ENCODE measurements at places on chromosomes 6 and 20.

- DNase-seq, result no peak
These were observed 425.6 kb downstream of the PLCB1 start for GRCh38 chr20:8557711-8558110.

- DNase-seq, result peak; percentile 43
These were observed 60.4 kb downstream of the SRC start for GRCh38 chr20:37406010-37406998.

DNA sequence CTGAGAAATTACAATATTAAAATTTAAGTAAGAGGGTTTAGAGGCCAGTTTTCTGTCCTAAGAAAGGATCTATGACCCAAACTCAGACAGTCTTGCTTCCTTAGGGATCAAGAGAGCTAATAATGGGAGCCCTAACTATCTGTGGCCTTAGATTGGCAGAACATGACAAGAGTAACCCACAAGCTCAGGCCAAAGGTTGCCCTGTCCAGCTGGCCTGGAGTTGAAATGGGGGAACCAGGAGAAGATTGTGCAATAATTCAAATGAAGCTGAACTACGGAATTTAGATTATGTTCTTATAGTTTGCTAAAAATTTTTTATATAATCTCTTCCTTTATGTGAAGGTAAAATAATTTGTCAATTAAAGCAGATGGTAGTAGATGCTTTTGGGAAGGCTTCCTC, 26.4 kb downstream of the LAMA4 start:
- DNase-seq, result no peak

DNA sequence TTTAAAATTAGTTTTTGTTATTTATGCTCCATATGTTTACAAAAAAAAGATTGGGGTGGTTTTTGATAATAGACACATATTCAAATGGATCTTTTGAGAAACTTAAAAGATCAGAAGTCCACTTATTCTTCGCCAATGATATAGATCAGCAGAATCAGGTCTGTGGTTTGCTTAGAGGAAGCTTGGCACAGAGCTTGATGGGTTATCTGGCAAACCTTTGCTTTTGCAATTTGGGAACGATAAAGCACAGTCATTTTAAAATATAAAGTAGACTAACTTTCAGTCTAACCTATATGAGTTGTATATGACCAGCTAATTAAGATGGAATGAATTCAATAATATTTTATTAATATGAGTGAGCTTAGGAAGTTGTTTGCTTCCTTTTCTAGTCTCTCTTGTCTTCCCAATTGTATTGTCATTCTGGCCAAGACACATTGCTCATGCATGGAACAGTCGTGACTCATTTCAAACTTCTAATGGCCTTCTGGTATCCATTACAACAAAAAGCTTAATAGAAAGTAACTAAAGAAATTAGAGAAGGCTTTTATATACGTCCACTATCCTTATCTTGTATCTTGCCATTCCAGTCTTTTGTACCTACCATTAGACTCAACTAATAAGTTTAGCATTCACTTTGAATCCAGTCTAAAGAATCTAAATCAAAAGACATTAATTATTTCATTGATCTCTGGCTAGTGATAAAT, 118.7 kb downstream of the TBX18 start:
- no peak for DNase-seq

DNA sequence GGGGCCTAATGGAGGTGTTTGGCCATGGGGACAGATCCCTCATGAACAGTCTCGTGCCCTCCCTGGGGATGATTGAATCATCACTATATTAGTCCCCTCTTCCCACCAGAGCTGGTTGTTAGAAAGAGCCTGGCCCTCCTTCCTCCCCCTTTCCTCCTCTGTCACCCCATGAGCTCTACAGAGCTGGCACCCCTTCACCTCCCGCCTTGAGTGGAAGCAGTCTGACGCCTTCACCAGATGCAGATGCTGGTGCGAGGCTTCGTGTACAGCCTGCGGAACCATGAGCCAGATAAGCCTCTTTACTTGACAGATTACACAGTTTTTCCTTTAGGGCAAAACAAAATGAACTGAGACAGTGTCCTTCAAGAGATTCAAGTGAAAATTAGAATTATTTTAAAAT, 74.4 kb upstream of the RIPOR2 start:
- DNase-seq, result no peak

GRCh38 chr20:10447028-10447427, 11.9 kb downstream of the SLX4IP start:
- DNase-seq, result peak; percentile 47

- no peak for DNase-seq
These were observed 6.5 kb downstream of the ZNF322 start for GRCh38 chr6:26653007-26653406.

DNA sequence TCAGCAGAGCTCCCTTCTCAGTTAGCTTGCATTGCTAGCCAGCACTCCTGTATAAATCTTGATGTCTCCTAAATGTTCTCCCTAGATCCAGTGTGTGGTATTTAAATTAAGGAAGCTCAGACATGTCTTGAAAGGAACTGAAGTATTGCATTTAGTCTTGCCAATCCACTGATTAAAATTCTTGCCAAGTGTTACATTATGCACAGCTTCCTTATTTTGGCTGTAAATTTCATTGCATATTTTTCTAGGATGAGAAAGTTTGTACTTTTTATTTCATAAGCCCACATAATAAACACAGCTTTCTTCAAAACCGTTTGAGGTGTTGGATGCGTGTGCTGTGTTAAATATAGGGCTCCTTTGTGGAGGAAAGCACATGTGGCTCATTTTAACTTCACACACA, 329.8 kb upstream of the FLRT3 start:
- no peak for DNase-seq

DNA sequence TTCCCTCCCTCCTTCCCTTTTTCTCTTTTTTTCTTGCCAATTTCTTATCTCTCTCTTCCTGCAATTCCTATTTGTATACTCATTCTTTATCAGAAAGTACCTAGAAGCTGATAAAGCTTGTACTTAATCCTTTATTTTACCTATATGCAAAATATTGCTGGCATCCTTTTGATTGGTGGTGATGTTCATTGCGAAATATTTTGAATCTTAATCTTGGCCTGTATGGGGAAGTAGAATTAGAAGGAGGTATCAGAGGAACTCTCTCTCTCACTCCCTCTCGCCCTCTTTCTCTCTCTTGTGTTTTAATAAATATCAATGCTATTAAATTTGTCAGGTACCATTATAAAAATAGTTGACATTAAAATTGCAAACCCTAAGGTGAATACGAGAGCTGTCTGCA, 52.8 kb downstream of the UST start:
- DNase-seq, result no peak

- no peak for DNase-seq
These were observed 77.5 kb upstream of the NT5E start for GRCh38 chr6:85372188-85372914.

GRCh38 chr6:14454473-14454775, 336.9 kb downstream of the CD83 start:
- peak; percentile 18 for DNase-seq

- DNase-seq, result no peak
These were observed 98.0 kb downstream of the FNDC1 start for GRCh38 chr6:159267165-159267564.

GRCh38 chr20:35845561-35845960, 73.7 kb downstream of the PHF20 start:
- no peak for DNase-seq

DNA sequence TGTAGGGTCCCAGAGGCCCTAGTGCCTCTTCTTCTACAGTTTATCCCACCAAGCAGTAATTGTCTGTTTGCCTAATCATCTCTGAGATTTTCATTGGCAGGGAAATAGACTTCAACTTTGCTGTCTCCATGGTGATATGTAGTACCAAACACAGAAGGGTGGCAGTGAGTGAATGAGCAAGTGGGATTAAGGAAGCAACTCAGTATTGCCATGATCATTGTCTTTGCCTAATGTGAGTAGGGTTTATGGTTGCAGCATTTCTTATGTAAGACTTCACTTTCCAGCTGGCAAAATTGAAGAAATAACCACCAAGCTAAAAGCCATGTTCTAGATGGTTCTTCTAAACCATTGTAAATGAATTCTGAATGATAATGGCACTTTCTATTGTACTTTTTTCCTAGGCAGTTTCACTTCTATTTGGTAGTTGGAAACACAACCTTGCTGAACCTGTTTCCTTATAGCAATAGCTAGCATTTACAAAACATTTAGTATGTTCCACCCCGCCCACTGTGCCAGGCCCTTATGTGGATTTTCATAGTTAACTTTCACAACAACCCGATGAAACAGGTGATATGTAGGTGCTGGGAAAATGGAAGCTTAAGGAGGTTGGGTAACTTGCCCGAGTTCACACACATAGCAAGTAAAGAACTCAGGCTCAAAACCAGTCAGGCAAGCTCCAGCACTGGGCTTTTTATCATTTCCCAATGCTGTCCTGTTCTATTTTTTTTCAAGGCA, 32.0 kb downstream of the ZC2HC1B start:
- no peak for DNase-seq

DNA sequence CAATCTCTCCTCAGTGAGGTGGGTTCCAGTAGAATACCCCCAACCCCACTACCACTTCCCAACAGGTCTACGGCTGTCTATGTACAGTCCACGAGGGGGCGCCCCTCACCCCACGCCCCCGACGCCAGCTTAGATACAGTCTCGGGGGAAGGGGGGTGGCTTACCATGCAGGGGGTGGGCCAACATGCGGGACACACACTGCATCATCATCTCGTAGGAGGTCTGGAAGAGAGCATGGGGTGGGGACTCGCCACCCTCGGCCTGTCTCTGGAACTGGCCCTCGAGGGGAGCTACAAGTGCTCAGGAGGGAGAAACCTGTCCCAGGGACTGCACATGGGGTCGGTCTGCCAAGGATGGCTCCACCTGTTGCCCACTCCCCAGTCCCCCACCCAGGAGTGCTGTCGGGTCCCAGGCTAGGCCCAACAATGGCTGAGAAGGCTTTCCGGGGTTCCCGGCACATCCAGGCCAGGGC, 8.5 kb downstream of the MTCH1 start:
- DNase-seq, result no peak

DNA sequence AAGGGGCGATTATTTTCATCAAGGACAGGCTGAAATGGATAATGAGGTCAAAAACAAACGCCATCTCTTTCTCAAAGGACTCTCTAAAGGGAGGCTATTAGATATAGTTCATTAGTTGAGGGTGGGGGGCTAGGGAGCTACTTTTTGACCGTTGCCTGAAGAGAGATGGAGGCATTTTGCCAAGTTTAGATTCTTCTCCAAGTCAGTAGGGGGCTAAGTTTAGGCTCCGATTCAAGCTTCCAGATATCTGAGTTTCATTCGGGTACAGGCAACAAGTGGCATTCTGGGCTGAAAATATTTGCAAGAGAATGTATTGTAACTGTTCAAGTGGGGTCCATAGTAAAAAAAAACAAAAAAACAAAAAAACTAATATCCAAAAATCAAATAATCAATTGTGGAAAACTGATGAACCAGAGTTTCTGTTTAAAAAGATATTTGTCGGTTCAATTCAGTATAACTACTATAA, 43.4 kb upstream of the PIM1 start:
- no peak for DNase-seq

GRCh38 chr6:107815846-107816245, 8.3 kb downstream of the SCML4 start:
- DNase-seq, result no peak

DNA sequence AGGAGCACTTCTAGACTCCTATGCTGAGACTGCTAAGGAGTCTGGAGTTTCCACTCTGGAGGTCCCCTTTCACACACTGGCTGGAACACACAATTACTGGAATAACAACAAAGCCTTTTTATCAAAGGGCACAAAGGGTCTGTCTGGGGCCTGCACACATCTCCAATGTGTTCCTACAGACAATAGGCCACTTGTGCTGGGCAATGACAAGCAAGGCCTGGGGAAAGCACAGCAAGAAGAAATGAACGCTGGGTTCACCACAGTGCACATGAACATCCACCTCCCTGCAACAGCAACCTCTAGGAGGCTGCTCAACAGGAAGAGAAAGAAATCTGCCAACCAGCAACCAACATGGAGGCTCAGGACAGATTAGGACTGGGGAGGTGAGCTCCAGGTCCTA, 43.9 kb downstream of the TRPC4AP start:
- DNase-seq, result no peak

DNA sequence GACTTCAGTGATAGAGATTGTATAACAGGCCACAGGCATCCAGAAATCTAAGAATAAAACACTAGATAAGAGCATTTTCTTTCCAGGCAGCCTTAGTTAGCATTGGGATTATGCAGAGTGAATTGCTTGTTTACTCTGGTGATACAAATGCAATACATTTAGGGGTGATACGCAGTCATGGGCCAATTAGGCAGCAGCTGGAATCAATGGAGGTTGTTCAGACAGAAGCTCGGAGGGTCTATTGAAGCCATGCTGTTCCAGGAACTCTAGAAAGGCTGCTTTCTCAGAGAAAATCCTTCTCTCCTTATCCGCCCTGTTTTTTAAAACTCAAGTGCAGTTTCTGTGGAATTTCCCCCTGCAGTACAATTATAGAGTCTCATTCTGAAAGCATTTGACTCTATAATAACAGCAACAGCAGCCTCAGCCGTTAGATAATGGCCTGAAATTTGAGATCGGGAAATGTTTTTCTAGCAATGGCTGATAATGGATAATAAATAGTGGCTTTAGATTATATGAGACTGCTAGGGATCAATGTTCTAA, 364.3 kb upstream of the HS3ST5 start:
- DNase-seq, result no peak

DNA sequence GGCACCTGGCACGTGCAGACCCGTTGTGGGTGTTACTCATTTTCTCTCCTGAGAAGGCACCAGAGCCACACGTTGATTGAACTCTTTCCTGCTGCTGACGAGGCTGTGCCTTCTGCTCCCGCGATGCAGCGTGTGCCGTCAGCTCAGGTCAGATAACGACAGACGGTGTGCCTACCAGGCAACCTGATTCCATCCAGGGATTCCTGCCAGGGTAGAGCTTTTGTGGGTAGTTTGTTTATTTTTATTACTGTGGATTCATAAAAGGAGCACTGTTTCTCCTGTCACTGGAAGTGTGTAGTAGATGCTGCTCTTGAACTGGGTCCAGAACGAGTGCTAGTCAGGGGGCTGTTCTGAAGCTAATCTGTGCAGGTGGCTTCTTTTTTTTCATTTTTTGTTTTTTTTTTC, 20.7 kb downstream of the PRPF6 start:
- DNase-seq, result peak; percentile 18

DNA sequence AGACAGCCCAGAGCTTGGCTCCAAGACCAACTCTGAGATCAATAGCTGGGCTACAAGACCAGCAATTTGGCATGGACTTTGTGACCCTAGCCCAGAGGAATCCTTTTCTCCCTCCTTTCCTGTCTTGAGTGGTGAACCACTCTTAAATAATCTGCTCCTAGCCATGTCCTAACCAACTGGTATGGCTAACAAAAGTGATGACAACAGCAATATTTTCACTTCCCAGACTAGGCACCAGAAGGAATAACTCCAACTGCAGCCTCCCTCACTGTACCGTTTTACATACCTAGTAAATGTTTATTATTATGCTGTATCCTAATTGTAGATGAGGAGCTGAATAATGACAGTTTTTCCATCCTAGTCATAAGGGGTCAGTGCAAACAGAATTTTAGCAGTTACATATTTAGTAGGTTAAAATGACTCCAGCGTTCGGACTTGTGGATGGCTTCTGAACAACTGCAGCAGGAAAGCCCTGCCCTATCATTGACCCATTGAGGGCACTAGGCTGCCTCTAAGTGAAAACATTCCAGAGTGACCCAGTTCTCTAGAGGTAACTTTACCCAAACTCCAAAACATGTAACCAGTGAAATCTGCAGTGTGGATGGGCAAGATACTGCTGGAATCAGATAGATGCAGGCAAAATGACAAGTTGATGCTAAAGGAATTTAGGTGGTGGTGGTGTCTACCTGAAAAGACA, 77.1 kb downstream of the SH3BGRL2 start:
- DNase-seq, result no peak
